ENCODE measurements at places on chromosomes 3 and 15.

- DNase-seq: no peak
Observed at GRCh38 chr3:153591561-153592245, 429.7 kb downstream of the RAP2B start.

GRCh38 chr3:66823009-66823397, 175.1 kb upstream of the KBTBD8 start:
- no peak for DNase-seq

DNA sequence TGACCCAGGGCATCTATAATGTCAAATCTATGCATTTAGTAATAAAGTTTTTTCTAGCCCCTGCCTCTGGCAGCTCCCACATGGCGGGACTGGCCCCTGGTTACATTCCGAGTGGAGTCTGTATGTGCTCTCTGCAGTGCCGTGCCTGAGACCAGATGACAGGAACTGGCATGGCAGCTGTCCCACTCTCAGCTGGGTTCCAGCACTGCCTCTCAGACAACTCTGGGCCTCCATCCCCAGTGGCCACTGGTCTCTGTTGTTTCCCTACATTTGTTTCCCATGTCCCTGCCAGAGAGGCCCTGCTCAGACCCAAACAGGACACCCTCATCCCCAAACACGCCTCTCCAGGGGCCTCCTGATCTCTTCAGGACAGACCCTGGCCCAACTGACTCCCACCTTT, 109.3 kb downstream of the OCA2 start:
- no peak for DNase-seq

DNA sequence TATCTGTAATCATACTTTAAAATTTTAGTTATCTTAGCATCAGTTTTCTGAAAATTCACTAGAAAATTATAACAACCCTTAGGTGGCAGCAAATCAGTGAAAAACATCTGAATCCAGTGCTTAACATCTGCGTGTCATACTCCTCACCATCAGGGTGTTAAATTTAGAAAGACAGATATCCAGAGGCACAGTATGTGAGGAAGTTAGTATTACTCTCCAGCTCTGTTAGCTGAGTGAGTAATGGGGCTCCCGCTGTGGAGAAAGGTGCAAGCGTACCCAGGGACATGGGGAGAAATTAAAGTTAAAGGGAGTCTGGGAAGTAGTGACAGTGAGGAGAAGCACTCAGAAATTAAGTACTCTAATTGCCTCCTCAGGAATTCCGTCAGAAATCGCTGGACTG, 50.9 kb downstream of the CEP63 start:
- no peak for DNase-seq

- peak; percentile 12 for DNase-seq
Observed at GRCh38 chr3:182490596-182491491, 302.5 kb upstream of the ATP11B start.

GRCh38 chr3:32175607-32176197, 62.8 kb upstream of the CMTM8 start:
- peak; percentile 64 for DNase-seq

DNA sequence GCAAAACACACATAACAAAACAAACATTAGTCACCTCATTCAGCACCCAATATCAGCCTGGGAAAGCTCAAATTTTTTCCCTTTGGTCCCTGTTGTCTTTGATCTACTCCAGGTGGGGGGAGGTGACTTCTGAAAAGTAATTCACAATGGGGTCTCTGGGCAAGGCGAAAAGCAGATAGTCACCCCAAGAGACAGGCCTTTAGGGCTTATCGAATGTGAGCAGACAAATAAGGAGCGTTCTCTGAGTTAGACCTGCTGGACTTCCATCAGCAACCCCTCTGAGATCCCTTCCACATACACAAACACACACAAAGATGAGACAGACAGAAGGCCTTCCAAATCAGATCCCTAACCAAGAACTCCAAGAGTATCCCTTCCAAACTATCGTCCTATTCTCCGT, 171.0 kb upstream of the SMAD3 start:
- no peak for DNase-seq

GRCh38 chr15:59557581-59557980, 54.0 kb upstream of the GCNT3 start:
- no peak for DNase-seq

DNA sequence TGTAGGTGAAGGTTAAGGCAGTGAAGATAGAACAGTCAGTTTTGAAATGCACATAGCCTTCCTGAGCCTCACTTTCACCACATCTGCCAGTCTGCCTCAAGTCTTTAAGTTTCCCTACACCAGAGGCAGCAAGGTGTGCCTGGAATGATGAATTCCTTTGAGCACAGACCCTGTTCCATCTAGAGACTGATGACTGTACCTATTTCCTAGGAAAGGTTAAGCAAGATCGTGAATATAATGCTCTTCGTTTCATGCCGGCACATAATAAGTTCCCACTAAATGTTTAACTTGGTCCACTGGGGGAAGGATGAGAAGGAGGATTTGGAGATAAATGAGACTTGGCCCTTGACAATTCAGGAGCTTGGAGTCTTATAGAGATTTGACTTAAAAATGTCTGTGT, 141.9 kb downstream of the LPP start:
- DNase-seq: no peak

DNA sequence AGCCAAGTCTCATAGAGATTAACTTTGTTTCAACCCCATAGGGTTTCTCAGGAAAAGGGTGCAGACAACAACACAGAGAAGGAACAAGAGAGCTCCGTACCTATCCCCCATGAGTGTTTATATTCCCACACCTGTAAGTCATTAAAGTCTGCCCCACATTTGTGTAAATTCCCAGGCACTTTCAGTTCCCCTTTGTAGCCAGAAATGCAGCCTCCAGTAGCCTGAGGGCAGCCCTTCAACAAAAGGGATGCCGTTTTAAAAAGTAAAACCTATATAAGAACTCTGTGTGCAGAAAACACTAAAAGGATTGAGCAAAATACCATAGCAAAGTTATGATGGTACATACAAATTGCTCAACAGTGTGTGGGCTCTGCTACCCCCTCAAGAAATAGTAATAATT, 59.7 kb upstream of the TMEM108 start:
- no peak for DNase-seq

GRCh38 chr15:44094781-44095180, 100.3 kb downstream of the FRMD5 start:
- no peak for DNase-seq

GRCh38 chr15:51828621-51829375, 655 bp upstream of the TMOD3 start:
- DNase-seq: peak; percentile 2

DNA sequence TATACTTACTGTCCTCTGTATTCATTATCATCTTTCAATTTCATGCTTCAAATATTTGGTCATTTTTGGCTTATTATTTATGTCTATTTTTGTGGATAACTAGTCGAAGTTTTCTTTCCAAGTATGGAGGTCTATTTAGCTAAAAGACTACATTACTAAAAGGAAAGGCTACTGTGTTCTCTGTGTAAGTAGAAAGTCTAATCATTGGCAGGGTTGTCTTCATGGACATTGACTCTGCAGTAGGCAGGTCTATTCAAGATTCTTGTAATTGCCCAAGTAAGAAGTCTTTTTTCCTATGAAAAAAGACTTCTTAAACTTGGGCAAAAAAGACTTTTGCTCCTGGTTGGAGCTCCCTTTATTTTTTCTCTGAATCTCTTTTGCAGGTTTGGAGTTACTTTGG, 368.6 kb upstream of the GRM7 start:
- DNase-seq: no peak

DNA sequence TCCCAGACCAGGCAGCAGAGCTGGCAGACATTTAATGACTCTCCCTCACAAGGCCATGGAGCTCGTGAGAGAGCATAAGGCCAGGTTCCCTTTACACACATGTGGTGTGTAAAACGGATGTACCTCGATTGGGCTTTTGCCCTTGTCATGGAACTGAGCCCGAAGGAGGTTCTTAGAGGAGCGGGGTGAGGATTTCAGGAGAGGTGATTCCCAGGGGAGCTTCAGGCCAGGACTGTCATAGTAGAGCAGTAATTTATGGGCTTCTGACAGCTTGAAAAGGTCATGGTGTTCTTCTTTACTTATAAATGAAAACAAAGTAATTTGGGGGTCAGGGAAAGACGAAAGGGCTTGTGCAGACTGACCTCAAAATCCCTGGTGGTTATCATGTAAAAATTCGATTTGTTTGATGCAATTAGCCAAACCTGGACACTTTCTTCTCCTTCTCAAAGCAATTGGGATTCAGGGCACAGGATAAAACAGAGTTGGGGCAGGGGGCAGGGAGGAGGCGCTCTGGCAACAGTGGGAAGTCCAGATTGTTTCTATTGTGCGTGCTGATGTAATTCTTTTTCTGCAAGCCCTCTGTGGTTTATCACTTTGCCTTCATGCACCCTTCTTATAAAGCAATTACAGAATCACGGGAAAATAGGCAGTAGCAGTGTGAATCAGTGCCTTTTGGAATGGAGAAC, 51.0 kb downstream of the CACNA1D start:
- no peak for DNase-seq

DNA sequence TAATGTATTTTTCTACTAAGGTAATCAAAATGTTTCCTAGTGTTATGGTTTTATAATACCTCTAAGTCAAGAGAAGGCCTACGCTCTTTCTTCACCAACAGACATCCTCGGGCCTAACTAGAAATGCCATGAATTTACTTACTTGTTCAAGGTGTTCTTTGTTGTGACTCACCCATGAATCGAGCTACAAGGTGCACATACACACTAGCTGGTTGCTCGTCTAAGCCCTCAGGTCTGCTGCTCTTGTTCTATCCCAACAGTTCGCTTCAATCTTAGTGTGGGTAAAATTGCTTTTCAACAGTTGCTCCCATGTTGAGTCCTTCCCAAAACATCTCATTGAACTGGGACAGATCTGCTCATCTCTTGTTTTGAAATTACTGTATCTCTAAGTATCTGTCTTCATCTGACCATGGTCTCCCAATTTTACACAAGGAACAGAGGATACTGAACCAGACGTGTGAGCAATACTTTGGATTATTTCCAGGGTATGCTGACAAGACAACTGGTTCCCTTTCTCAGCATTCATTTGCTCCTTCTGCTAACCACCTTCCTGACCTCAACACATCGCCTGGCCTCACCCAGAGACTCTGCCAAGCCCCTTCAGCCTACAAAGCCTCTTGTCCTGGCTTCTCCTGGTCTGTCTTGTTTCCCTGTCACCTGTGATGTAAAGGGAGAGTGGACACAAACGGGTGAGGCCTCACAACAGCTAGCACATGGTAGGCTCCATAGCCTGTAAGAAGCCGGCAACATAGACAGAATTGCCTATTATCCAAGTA, 84.2 kb downstream of the NEDD4 start:
- no peak for DNase-seq

- no peak for DNase-seq
Observed at GRCh38 chr15:49686599-49686998, 65.8 kb downstream of the DTWD1 start.

DNA sequence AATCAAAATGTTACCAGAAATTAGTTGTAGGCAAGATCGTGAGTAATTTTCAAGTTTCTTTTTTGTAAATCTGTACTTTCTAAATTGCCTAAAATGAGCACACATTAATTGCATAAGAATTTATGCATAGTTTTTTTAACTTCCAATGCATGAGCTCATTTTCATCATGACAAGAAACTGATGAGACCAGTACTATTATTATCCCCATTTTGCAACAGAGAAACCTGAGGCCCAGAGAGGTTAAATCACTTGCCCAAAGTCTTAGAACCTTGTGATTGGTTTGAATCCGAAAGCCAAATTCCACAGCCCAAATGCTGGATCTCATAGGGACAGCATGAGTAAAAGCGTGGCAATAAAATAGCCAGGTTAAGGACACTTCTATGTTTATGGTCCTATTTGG, 274.7 kb downstream of the ERC2 start:
- DNase-seq: no peak

DNA sequence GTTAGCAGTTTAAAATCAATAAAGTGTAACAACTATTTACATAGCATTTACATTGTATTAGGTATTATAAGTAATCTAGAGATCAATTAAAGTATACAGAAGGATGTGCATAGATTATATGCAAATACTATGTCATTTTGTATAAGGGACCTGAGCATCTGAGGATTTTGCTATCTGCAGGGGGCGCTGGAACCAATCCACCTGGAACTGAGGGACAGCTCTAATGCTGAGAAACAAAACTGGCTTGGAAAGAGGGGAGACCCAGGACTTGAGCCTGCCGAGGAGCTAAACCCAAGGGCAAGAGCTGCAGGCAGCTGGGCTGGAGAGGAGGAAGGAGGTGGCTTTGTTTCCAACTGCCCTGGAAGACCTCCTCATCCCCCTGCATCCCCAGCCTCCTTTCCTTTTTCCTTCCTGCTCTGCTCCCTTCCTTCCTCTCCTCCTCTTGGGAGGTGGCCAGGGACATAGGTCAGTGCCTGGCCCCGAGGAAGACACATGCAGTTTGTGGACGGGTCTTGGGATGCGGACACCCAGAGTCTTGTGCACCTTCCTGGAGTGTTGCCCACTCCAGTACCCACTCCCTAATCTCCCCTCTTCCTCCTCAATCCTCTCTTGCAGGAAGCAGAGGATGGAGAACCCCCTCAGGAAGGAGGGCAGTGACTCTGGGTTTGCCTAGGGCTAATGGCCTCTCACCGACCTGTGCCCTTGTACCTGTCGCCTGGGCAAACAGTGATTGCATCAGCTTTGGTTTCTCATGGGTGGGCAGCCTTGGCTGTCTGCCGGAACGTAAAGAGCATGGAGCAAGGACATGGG, 825 bp upstream of the RTP3 start:
- DNase-seq: peak; percentile 36
